Activated CD8-positive, alpha-beta memory T cell treated with anti-CD3 and anti-CD28 coated beads for 24 hours (primary cell): ENCODE measurements at places on chromosomes 2 and 18.
A peak's percentile ranks its signal among the peaks of the same experiment; 100 is the strongest.

GRCh38 chr2:33145459-33145858, 198.7 kb downstream of the LTBP1 start:
- no peak for DNase-seq

GRCh38 chr2:200618590-200619021, 32.8 kb downstream of the AOX1 start:
- no peak for DNase-seq

GRCh38 chr2:64808092-64808491, 154.4 kb upstream of the SERTAD2 start:
- no peak for DNase-seq

DNA sequence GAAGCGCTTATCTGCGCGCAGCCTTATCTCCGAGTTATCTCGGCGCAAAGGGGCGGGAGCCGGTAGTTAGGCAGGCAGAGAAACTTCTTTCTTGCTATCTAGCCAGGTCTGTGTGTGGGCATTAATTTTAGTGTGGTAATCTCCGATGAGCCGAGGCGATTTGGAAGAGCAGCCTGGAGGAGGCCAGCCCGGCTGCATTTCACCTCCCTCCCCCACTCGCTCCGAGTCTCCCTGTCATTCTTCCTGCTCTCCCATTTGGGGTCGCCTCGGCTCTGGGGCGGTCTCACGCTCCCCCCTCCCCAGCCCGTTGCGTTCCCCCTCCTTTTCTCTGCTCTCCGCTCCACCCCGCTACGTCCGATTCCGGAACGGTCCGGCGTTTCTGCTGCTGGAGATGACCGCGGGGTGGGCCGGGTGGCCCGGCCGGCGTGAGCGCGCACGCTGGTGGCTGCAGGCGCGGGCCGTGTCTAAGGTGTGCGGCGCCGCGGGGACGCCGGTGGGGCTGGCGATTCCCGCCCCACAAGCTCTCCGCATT, 566 bp downstream of the GATA6 start:
- no peak for DNase-seq

- peak; percentile 3 for DNase-seq
These were observed 292.3 kb upstream of the ID2 start for GRCh38 chr2:8389431-8390108.

DNA sequence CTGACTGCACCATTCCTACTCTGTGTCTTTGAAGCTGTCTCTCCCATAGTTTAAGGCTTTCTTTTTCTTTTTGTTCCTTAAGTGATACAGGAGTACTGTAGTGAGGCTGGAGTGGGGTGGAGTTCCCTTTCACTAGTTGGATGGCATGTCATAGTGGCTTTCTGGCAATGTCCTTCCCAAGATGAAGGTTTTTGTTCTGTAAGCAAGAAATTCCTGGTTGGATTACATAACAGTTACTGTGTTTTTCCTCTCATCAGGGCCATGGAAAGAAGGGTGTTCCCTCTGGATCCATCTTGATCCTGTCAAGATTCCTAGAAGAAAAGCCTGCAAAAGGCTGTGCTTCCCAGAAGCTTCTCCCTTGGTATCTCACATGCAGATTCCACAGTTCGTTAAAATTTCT, 84.2 kb downstream of the ACKR3 start:
- DNase-seq: no peak
